ENCODE measurements at places on chromosomes 11 and 22.
A peak's percentile ranks its signal among the peaks of the same experiment; 100 is the strongest.

DNA sequence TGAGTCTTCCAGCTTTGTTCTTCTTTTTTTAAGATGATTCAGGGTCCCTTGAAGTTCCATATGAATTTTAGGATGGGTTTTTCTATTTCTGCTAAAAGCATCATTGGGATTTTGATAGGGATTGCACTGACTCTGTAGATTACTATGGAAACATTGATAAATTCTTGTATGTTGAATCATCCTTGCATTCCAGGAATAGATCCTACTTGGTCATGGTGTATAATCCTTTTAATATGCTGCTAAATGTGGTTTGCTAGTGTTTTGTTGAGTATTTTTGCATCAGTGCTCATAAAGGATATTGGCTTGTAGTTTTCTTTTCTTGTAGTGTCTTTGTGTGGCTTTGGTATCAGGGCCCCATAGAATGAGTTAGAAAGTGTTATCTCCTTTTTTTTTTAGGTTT is 34.9 kb upstream of the PHOX2A start:
- no peak for DNase-seq

DNA sequence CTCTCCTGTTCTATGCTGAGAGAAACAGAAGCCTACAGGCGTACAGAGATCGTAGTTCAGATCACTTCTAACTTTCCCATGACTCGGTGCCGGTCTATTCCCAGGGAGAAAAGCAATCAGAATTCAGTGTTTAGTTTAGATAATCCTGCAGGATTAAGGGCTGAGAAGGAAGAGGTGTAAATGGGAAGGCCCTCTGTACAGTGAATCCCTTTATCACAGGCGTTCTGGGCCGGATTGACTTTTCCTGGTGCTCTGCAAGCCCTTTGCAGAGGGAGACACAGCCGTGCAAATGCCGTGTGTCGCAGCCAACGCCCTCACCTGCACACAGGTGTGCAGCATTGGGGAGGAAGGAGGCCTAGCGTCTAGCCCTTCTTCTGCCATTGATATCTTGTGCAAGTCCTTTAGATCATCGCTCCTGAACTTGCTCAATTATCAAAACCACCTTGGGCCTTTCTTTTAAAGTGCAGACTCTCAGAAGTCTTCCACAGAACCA is 90.6 kb downstream of the DSCAML1 start:
- no peak for DNase-seq

- DNase-seq = no peak
Observed at GRCh38 chr11:107722662-107723061, 10.8 kb upstream of the SLN start.

GRCh38 chr11:86748296-86748695 is 52.0 kb upstream of the PRSS23 start:
- no peak for DNase-seq

GRCh38 chr11:15969281-15969680 is 387.1 kb downstream of the SOX6 start:
- peak; percentile 12 for DNase-seq

DNA sequence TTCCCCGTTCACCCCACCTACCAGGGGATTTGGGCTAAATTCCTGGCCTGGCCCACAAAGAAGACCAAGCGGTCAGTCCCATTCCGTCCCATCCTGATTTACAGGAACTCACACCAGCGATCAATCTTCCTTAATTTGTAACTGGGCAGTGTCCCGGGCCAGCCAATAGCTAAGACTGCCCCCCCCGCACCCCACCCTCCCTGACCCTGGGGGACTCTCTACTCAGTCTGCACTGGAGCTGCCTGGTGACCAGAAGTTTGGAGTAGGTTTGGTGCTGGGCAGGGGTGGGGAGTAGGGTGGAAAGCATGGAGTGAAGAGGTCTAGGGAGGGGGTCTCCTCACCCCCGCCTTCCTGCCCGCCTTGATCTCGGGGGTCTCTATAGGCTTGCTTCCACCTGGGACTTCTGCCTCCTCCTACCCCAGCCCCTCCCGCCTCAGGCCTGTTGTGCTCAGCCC is at the start of gene SERPING1:
SERPING1 (plus strand) TSS at position 225 of the 455 bp plus-strand sequence. CDS start 586 bp downstream, outside the sequence.
- no peak for DNase-seq

GRCh38 chr22:20601308-20601707 is 93.9 kb downstream of the MED15 start:
- no peak for DNase-seq

DNA sequence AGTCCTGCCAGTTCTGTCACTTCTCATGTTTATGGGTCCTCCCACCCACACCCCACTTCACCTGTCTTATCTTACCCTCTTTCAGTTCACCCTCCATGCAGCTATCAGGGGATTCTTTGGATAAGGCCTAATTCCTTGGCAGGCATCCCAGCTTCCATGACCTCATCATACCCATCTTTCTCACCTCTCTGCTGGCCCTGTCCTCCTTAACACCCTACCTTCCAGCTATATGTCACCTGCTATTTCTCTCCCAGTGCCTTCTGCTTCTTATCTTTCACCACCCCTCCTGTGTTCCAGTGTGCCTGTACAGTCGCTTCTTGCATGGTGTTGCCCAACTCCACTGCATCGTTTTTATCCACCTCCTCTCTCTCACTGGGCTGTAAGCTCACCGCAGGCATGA is 28.3 kb downstream of the SNU13 start:
- no peak for DNase-seq

DNA sequence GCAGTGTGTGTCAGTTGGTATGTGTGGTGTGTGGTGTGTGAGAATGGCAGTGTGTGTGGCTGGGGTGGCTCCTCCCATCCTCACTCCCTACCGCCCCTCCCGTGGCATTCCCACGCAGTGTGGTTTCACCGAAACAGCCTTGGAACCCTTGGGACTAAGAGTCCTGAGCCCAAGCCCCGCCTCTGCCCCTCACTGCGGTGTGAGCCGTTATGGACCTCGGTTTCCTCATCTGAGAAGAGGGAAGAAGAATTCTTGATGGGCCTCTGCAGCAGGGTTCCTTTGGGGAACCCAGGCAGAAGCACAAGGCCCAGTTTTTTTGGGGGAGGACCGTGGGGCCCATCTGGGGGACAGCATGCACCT is 7.2 kb downstream of the UPK3A start:
- DNase-seq = no peak

- peak; percentile 60 for DNase-seq
Observed at GRCh38 chr11:61602775-61603569, 22.1 kb upstream of the SYT7 start.
